ENCODE measurements at places on chromosomes 2 and 18. TPM values are rescaled to one million over a fixed set of nuclear protein-coding genes. Genes with fewer than 3 reads are reported as not detected.

Gene ITGB6
- not detected for total RNA-seq

GRCh38 chr2:51505533-51505932 is 473.6 kb upstream of the NRXN1 start:
- no peak for DNase-seq

- DNase-seq, result no peak
These were observed 4.7 kb downstream of the ASB1 start for GRCh38 chr2:238431456-238431855.

Gene CLEC4F
- 0.13 TPM for total RNA-seq

Gene LIMS4
- total RNA-seq, result 20.8 TPM

DNA sequence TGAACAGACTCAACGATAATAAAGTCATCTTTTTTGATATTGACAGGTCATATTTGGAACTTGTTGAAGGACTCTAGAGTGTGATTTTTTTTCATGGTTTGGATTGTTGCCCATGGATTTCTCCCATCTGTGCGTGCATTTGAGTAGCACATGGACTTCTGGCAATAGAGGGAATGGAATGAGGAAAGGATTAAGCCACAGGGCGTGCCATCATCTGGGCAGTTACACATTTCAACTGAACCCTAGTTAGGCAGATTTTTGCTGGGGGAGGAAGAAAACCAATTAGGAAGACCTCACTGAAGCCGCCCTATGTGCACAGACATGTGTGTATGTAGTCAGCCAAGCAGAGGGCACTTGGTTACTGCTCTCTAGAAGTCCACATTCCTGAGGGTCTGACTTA is 72.6 kb downstream of the TPGS2 start:
- DNase-seq, result no peak

Gene ZNF521
- total RNA-seq, result 66.4 TPM

GRCh38 chr2:104929663-104930062 is 75.7 kb downstream of the POU3F3 start:
- DNase-seq, result no peak

Gene LGALSL
- total RNA-seq, result 3.8 TPM

DNA sequence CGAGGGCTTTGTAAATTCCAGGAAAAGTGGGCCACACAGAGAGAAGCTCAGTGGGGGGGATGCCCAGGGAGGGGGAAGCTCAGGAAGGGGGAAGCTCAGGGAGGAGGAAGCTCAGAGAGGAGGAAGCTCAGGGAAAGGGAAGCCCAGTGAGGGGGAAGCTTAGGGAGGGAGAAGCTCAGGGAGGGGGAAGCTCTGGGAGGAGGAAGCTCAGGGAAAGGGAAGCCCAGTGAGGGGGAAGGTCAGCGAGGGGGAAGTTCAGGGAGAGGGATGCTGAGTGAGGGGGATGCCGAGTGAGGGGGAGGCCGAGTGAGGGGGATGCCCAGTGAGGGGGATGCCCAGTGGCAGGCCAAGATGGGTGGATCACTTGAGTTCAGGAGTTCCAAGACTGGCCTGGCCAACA is 821 bp upstream of the CHRNG start:
- no peak for DNase-seq

- DNase-seq, result peak; percentile 35
These were observed 1.7 kb upstream of the ZNF532 start for GRCh38 chr18:58862851-58863538.
